Kidney (tissue), 22 donors: ENCODE measurements at places on chromosomes 2 and 18. TPM values are rescaled to one million over a fixed set of nuclear protein-coding genes. Genes with fewer than 3 reads are reported as not detected.

- DNase-seq: no peak
Measured at GRCh38 chr2:75612862-75613243, 33.7 kb upstream of the MRPL19 start.

GRCh38 chr2:112482309-112483041, 519 bp downstream of the TTL start:
- peak; percentile 60 for DNase-seq

- DNase-seq: no peak
Measured at GRCh38 chr2:157349949-157350515, 24.4 kb upstream of the ERMN start.

DNA sequence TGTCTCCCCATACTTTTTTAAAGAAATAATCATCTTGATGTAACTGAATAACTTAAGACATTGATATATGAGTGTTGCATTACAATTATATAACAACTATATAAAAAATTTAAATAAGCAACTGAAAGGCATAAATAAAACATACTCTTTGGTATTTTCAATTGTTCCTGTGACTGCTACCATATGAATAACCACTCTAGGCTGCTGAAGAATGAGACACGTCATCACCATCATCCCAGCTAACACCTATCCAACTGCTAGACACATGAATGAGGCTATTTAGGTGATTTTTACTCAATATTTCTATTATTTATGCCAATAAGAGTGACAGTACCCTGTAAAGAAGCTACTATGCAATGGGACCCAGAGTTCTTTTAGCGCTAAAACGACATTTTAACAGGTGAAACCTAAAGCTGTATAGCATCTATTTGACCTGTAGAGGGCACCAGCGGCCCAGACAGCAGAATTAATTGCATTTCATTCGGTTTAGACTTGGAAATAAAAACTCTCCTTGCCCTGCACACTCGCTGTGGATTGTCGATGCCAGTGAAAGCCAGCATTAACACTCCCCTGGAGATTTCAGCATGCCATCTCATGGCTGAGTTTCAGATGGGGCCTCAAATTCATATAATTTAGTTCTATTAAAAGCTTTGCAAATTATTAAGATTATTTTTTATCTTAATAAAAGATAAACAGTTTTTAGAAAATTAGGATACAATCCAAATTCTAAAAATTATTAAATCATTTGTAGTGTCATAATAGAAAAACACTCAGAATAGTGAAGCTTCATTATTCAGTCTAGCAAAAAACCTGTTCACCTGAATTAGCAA, 89.4 kb upstream of the MAP2 start:
- DNase-seq: peak; percentile 90

DNA sequence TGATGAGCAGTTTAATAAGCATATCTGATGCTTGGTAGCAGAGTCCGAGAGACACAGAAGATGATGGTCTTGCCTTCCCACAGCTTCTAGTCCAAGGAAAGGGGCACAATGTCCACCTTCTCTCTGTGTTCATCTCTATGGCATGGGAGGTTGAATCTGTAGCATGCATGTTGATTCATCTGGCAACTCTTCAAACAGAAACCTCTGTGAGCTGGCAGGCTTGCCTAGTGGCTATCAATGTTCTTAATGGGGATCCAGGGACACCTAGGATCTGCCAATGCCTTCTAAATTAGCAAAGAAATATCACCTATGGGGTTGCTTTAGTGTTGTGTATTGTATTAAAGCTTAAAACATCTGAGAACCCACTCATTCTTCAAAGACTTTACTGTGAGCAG, 170.8 kb downstream of the INO80D start:
- DNase-seq: no peak

The TEX44 gene
- not detected for total RNA-seq

GRCh38 chr2:8872821-8873432, 35.5 kb upstream of the KIDINS220 start:
- DNase-seq: peak; percentile 71

The GPR75 gene
- total RNA-seq: 2.4 TPM

GRCh38 chr18:48804856-48805610, 145.7 kb downstream of the SMAD7 start:
- DNase-seq: no peak

The CNDP2 gene
- total RNA-seq: 740 TPM

The IL1R2 gene
- total RNA-seq: 20.0 TPM

DNA sequence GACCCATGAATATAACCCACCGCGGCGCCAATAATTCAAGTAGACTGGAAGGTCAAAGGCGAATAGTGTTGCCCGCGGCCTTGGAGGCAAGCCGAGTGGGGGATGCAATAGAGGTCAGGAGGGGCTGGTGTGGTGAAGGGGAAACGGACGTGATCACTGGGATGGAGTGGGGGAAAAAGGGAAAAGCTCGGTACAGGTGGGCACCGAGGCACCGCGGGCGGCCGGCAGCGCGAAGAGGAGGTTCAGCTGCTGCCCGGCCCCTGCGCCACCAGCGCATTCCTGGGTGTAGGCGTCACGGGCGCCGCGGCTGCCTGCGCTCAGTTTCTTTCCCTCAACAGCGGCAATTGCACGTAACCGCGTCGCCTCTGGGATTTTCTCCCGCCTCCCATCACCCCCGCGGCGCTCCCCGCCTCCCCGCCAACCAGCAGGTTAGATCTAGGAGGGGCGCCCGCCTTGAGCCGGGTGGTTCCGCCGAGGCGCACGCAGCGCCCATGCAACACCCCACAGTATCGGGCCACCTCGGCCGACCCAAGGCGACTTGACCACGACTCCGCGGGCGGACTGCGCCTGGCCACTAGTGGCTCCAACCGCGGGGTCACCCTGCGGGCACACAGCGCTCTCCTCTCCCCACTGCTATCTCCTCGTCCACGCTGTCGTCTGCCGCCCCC, 1.5 kb downstream of the RND3 start:
- peak; percentile 94 for DNase-seq

GRCh38 chr2:50125246-50125645, 906.7 kb downstream of the NRXN1 start:
- peak; percentile 38 for DNase-seq

The UGT1A10 gene
- not detected for total RNA-seq

DNA sequence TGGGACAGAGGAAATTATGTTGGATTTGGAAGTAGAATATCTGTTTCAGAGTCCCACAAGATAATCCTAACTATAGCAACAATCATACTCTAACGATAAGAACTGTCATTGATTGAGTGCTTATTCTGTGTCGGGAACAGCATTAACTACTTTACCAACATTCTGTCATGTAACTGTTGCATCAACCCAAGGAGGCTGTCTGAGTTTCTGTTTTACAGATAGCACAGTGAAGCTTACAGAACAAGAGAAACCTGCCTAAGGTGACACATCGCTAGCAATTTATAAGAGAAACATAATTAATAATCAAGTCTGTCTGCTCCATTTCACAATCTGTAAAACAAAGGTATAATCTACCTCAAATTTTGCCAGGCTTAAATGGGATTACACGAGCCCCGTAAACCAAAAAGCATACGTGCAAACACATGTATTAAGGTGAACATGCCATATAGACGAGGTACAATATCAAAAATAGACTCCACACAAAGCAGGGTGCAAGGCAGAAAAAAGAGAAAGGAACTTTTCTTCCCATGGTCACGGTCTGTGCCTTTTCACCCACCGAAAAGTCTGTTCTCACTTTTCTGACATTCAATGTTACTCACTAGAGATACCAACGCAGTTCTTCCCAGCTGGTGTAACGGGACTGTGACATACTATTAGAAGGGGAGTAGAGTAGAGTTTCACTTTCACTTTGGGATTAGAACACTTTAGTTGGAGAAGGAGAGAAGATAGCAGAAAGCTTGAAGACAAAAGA, 37.2 kb upstream of the SLC8A1 start:
- DNase-seq: peak; percentile 62

The LYPD6B gene
- total RNA-seq: 9.4 TPM

The FHOD3 gene
- 21.5 TPM for total RNA-seq

- no peak for DNase-seq
Measured at GRCh38 chr2:41934329-41934958, 113.4 kb upstream of the PKDCC start.

The TMEM247 gene
- total RNA-seq: not detected

- DNase-seq: peak; percentile 41
Measured at GRCh38 chr2:170514140-170514539, 201.0 kb upstream of the SP5 start.

GRCh38 chr2:71499691-71500090, 46.3 kb downstream of the DYSF start:
- no peak for DNase-seq

GRCh38 chr2:153163055-153163454, 315.5 kb downstream of the RPRM start:
- no peak for DNase-seq

GRCh38 chr2:19021721-19022120, 336.7 kb downstream of the OSR1 start:
- DNase-seq: no peak

DNA sequence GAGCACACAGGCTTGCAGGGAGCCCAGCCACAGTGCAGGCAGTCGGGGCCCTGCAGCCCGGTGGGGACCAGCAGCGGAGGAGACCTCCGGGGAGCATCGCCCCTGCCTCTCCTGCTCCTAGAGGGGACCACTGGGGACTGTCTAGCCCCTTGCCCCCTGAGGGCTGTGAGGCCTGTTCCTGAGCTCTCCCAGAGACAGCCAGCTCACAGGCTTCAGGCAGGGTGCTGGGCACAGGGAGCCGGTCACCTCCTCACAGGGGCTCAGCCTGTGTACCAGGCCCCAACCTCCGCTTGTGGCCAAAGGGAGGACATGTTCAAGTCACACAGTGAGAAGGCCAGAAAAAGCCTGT, 3.5 kb upstream of the NMUR1 start:
- DNase-seq: no peak

The ABCG5 gene
- not detected for total RNA-seq

GRCh38 chr2:85959826-85960225, 71.0 kb upstream of the ST3GAL5 start:
- no peak for DNase-seq

The PLGLB1 gene
- 4.1 TPM for total RNA-seq

The TNFRSF11A gene
- total RNA-seq: 5.4 TPM

DNA sequence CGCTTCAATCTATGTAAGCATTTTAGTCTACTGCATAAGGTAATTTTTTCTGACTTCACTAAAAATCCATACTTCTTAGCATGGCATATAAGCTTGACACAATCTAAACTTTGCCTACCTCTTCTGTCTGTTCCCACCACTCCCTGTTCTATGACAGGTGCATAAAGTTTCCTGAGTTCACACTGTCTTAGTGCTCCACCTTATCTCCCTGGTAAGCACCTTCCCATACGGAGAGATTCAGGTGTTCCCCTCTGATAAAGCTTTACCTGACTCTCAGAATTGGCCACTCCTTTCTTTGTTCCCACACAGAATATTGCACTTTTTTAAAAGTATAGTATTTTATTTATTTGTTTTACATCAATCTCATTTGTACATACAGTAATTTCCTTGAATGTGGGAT, 16.8 kb upstream of the ITGA4 start:
- no peak for DNase-seq

The CNDP1 gene
- 1.4 TPM for total RNA-seq
